ENCODE measurements at places on chromosomes 6 and 20.

GRCh38 chr6:92271091-92271490 lies 1148.3 kb downstream of the EPHA7 start:
- DNase-seq = no peak

DNA sequence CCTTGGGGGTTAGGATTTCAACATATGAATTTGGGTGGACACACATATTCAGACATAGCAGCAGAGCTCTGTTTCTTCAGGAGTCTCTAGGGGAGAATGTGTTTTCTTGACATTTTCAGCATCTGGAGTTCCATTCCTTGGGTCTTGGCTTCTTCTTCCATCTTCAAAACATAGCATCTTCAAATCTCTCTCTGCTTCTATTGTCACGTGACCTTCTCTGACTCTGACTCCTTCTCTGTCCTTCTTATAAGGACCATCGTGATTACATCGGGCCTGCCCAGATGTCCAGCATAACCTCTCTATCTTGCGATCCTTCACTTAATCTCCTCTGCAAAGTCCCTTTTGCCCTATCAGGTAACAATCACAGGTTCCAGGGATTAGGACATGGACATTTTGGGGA lies 101.0 kb upstream of the CHD6 start:
- DNase-seq = no peak

GRCh38 chr6:31402324-31403282 lies 792 bp upstream of the MICA start:
- DNase-seq = peak; percentile 26

- DNase-seq = no peak
These were observed 69.4 kb upstream of the KIF25 start for GRCh38 chr6:167928111-167928510.

DNA sequence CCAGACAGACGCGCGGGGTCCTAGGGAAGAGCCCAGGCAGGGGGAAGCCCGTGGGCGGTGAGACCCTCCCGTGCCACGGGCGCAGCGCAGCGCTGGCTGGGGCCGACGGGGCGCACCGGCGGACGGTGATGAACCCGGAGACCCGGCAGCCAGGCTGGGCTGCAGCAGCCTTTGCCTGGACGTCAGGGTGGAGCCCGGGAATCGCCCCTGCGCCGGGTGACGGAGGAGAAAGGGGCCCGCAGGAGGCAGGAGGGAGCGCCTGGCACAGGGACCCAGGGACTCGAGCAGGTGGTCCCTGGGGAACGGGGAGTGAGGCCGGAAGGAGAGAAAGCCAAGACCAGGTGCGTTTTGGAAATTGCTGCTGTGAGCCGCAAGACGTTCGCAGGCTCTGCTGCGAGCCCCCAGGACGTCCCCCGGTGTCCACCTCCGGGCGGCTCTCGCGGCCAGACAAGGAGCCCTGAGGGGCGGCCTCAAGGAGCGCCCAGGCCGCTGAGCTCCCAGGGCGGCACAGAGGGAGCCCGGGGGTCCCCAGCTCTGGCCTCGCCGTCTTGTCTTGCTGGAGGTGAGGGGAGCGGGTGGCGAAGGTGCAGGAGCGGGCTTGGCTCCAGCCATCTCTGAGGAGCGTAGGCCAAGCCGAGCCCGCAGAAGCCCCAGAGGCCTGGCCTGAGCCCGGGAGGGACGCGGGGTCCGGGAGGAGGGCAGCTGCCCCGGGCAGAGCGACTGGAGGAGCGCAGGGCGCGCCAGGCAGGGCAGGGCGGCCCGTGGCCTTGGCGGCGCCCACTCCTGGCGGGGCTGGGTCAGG lies 191.2 kb upstream of the PDE10A start:
- DNase-seq = no peak

- DNase-seq = no peak
These were observed 500 bp downstream of the LTV1 start for GRCh38 chr6:143843677-143843999.

DNA sequence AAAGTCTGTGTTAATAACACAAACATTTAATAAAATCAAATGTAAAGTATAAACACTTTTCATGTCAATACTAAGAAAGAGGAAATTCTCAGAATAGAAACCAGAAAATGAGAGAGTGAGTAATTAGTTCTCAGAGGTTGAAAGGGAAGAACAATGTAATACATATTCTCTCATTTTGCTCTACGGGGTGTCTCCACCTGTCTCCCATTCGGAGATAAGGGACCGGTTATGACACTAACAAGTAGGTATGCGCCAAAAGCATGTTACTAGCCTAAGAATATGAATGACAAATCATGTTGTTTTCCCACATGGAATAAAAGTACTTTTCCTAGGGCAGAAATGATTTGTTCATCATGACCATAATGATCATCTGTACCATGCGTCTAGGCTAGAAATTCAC lies 35.6 kb upstream of the PRELID3B start:
- DNase-seq = no peak

GRCh38 chr6:70314296-70314695 lies 11.4 kb upstream of the COL9A1 start:
- no peak for DNase-seq

All from activated T-helper 2 cell treated with anti-CD3 and anti-CD28 coated beads, Interferon-gamma antibody, Interleukin-2, Interleukin-4, amounts not matched to agents 10 μg/mL and 5 μg/mL and 100 μg/mL, durations not matched to agents 14 hours and 24 hours and 36 hours (primary cell).